ENCODE measurements at places on chromosomes 6 and 20.
A peak's percentile ranks its signal among the peaks of the same experiment; 100 is the strongest.

DNA sequence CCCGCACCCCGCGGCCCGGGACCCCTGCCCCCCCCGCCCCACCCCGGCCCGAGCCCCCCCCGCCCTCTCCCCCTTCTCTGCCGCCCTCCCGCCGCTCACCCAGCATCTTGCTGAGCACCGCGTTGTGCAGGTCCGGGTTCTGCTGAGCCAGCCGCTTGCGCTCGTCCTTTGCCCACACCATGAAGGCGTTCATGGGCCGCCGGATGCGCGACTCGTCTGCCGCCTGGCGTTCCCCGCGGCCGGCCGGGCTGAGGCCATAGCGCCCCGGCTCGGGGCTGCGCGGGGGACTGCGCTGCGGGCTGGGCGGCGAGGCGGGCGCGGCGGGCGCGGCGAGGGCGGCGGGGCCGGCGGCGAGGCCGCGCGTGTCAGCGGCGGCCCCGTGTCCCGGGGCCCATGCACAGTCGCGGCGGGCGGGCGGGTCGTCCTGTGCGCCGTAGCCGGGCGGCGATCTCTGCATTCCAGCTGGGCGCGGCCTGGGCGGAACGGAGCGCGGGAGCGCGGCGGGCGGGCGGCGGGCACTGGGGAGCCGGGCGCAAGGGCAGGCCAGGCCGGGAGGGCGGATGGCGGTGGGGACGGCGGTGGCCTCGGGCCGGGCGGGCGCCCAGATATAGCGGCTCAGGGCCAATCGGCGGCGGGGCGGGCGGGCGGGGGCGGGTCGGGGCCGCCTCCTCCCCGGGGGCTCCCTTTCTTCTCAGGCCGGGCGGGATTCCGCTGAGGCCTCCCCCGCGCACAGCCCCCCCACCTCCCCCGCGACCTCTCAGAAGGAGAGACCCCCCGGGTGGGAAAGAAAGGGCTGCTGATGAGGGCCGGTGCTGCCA, at the start of gene SOX18:
SOX18 (minus strand) TSS at position 580 of the 818 bp plus-strand sequence; CDS start at position 457, 123 bp downstream.
- no peak for DNase-seq

- no peak for DNase-seq
Measured at GRCh38 chr20:24808616-24809015, 140.5 kb upstream of the CST7 start.

DNA sequence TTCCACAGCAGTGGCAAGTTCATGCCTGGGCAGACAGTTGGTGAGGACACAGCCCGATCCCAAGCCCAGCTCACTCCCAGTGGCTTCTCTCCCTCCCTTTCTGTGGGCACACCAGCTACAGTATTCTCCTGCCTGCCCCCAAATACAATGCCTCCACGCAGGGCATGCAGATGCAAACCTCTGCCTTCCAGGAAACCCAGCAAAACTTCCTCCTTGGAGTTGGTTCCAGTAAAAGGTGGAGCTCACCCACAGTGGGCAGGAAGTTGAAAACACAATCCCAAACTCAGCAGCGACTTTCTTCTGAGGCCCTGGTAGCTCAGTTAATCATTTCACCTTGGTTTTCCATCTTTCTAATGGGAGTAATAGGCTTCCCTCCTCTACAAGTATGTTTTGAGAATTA, 93.7 kb downstream of the LY86 start:
- DNase-seq = no peak

DNA sequence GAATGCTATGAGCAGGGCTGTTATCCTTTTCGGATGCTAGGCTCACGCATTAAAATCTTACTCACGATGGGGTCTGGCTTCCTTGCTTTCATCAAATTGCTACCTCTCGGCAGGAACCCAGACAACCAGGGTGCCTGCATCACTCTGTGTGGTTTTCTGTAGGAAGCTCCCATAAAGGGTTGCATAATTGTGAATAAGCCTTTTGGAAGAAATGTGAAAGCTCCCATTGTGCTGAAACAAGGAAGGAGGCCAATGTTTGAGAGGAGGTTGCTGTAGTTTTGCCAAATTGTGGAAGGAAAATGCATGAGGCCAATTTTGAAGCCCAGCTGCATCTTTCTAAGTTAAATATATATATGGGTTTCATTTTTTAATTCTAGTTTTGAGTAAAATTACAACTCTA, 615.5 kb downstream of the C6orf118 start:
- no peak for DNase-seq

- DNase-seq = no peak
Measured at GRCh38 chr20:50242178-50242514, 51.5 kb downstream of the CEBPB start.

DNA sequence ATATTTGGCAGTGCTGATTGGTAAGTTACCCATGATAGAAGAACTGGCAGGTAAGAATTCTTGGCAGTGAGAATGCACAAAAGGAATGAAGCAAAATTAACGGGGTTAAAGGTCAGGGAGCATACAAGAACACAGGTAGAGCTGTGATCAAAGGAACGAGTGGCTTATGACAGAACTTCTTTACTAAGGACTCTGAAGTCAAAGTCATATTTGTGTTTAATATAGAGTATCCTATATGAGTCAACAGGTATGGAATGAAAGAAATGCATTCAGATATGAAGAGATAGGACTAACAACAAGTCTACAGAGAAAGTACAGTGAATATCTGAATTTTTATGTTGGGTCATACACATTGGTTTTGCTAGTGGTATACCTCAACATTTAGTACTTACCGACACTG, 209.0 kb upstream of the CITED2 start:
- DNase-seq = no peak

DNA sequence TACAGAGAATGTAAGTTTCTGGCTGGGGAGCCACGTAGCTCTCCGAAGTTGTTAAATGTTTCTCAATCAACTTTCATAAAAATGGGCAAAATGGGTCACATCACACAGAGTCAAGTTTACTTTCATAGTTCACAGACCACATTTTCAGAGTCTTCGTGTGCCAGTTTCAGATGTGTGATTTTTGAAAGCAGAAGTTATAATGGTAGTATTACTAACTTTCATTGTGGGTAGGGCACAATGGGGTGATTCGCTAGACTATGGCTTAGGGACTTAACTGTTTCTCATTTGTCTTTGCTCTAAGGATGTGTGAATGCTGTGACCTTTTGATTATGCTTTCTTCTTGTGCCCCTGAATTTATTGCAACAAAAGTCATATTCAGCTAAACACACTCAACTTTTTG, 109.0 kb upstream of the SUPT3H start:
- no peak for DNase-seq

DNA sequence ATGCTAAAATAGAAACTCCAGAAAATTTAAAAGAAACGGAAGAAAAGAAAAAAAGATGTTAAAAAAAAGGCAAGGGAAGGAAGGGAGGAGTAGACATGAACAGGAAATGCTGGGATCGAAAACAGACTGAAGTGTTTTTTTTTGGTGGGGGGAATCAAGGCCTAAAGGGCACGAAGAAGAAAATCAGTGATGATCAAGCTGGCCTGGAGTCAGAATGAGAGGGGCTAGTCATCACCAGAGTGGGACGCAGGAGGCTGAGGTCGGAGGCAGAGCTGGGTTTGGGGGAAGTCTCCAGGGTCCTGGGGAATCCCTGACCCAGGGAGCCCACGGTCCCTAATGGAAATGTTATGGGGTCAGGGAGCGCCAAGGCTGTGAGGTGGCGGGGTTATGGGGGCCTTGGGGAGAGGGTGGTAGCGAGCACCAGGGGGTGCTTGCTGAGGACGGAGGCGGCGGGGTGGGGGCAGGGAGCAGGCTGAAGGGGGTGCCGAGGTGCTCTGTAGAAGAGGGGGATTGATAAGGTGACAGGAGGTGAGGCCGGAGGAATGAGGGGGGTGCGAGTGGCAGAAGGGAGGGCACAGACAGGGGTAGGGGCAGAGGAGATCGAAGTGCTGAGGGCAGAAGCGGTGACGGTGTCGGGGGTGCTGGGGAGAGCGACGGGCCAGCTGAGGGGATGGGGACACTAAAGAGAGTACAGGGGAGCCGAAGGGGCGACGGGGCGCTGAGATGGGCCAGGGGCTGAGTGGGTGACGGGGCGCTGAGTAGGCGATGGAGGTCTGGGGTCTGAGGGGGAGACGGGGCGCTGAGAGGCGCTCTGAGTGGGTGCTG, 684 bp downstream of the ZNFX1 start:
- peak; percentile 40 for DNase-seq

- no peak for DNase-seq
Measured at GRCh38 chr6:44590471-44590870, 203.0 kb downstream of the CDC5L start.

- DNase-seq = no peak
Measured at GRCh38 chr6:21321076-21321475, 272.5 kb upstream of the SOX4 start.

- no peak for DNase-seq
Measured at GRCh38 chr6:7335519-7335918, 22.5 kb upstream of the SSR1 start.

GRCh38 chr6:135819665-135820064, 31.8 kb upstream of the PDE7B start:
- no peak for DNase-seq

GRCh38 chr6:33771146-33772081, 17.5 kb downstream of the LEMD2 start:
- DNase-seq = peak; percentile 38

GRCh38 chr20:44609006-44609515, 26.7 kb downstream of the PKIG start:
- DNase-seq = no peak

GRCh38 chr6:107679457-107679856, 144.7 kb downstream of the SCML4 start:
- no peak for DNase-seq

DNA sequence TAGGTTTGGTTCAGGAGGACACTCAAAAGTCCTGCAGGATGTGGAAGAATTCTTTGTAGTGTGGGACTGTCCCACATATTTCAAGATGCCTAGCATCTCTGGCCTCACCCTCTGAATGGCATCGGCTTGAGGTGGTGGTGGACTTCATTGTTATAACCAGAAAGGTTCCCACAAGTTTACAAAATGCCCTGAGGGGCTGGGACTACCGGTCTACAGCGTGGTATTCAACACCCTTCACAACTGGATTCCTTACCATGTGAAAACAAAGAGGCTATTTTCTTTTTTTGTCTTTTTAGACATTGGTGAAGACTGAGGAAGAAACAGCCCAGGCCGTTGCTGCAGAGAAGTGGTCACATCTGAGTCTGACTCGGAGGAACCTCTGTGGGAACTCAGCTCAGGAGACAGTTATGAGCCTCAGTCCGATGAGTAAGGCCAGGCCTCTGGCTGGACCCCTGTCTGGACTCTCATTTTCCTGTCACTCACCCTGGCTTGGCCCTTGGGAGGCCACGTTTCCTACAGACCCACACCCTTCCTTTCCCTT, 15.2 kb downstream of the PGBD1 start:
- no peak for DNase-seq

GRCh38 chr6:112203577-112204349, 50.6 kb downstream of the LAMA4 start:
- DNase-seq = no peak

GRCh38 chr6:45712786-45713185, 302.9 kb downstream of the CLIC5 start:
- DNase-seq = no peak

- no peak for DNase-seq
Measured at GRCh38 chr20:54134445-54135220, 39.2 kb downstream of the CYP24A1 start.

DNA sequence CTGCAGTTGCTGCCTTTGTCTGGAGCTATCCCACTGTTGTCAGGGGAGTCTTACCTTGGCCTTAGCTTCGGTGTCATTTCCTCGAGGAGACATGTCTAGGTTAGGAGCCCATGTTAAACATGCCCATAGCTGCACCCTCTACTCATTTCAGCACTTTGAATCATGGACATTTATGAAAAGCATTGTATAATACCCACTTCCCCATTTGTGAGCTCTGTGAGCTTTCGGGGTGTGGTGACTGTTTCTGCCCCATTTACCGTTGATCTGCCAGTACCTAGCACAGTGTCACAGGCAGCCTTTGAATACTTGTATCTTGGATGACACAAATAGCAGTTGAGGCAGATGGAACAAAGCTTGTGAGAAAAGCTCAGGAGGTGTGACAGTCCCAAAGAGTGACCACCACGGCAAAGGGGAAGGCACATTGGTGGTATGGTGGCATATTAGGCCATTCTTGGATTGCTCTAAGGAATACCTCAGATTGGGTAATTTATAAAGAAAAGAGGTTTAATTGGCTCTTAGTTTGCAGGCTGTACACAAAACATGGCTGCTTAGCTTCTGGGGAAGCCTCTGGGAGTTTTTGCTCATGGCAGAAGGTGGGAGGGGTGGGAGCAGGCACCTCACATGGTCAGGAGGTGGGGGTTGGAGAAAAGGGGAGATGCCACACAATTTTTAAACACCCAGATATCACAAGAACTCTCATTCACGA, 42.0 kb downstream of the JARID2 start:
- no peak for DNase-seq

- no peak for DNase-seq
Measured at GRCh38 chr6:143596866-143597265, 80.9 kb upstream of the PHACTR2 start.

- DNase-seq = no peak
Measured at GRCh38 chr6:36099869-36100483, 30.3 kb upstream of the MAPK13 start.

- DNase-seq = no peak
Measured at GRCh38 chr20:21214431-21214830, 88.5 kb downstream of the KIZ start.

- DNase-seq = no peak
Measured at GRCh38 chr6:132380358-132381029, 20.8 kb downstream of the MOXD1 start.

GRCh38 chr6:139422105-139423036, 47.9 kb upstream of the CITED2 start:
- DNase-seq = no peak

GRCh38 chr20:34642009-34642408, 34.9 kb downstream of the PIGU start:
- no peak for DNase-seq

GRCh38 chr6:55957961-55958422, 82.6 kb upstream of the BMP5 start:
- no peak for DNase-seq

- no peak for DNase-seq
Measured at GRCh38 chr6:170233286-170234205, 57.3 kb downstream of the DLL1 start.

DNA sequence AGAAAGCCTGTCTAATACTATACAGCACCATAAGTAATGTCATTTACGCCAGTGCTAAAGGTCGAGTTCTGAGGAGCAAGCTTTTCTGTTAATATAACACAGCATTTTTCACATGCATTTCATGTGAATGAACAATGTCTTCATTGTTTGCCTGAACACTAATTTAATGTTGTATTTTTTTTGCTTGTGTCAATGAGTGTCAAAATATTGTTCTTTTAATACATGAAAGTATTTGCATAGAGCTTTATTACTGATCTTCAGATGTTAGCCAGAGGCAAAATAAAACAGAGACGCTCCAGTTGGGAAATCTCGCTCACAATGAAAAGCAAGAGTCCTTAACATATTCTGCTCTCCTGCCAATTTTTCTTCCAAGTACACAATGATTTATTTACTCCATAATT, 151.8 kb downstream of the FOXC1 start:
- no peak for DNase-seq

GRCh38 chr20:48019940-48020339, 234.7 kb upstream of the SULF2 start:
- no peak for DNase-seq

DNA sequence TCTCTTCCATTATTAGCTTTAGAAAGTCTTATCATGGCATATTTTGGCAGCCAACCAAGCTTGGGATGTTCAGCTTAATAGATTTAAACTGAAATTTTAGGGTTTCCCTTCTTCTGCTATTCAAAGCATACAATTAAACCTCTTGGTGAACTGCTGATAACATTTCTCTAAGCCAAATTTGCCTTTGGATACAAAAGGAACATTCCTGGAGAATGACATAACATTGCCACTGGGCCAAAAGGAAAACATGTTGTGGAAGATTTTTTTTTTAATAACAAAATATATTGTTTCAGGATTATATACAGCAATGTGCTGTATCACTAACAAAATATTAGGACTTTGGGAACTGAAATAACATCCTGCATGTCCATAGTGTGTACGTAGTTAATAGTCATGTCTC, 215.1 kb upstream of the TBX18 start:
- DNase-seq = no peak

Data from activated T-helper 1 cell treated with anti-CD3 and anti-CD28 coated beads, Interleukin-12 subunit alpha, Interleukin-12 subunit beta, Interleukin-2, Interleukin-4 antibody, amounts not matched to agents 30 ng/mL and 10 ng/mL and 1 ng/mL, durations not matched to agents 14 hours and 24 hours and 36 hours (primary cell).